Lung microvascular endothelial cell (primary cell): ENCODE measurements at places on chromosomes 6 and 20. TPM values are rescaled to one million over a fixed set of nuclear protein-coding genes. Genes with fewer than 3 reads are reported as not detected.

DNA sequence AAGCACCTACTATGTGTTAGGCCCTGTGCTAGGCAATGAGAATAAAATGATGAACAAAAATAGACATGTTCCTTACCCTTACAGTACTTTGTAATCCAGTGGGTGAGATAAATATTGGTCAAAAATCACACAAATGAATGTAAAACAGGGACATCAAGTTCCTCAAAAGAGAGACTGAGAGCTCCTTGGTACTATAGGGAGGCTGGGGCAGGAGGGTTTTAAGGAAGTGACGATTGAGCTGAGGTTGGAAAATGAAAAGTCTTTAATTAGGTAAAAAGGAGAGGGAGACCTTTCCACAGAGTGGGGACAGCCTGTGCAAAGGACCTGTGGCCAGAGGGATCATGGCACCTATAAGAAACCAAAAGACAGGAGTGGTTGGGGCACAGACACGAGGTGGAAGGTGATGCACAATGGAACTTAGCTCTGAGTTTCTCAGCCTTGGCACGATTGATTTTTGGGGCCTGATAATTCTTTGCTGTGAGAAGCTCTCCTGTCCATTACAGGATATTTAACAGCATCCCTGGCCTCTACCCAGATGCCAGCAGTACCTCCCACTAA, 140.3 kb downstream of the CEP57L1 start:
- no peak for DNase-seq

DNA sequence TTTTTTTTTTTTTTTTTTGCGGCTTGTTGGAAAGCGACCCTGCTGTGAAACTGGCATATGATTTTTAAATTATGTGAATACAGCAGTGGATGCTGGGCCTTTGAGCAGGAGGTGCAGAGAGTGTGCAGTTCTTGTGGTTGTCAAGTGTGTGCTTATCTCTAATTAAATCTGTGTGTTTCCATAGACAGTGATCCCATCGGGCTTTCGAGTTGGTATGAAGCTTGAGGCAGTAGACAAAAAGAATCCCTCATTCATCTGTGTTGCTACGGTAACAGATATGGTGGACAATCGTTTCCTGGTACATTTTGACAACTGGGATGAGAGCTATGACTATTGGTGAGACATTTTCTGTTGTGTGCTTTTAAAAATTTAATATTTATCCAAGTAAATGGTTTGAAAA, 52.4 kb downstream of the L3MBTL3 start:
- no peak for DNase-seq

Gene MARCKS
- total RNA-seq, result 187 and 258 TPM in 2 replicates

GRCh38 chr6:129146902-129147301, 264.0 kb downstream of the LAMA2 start:
- no peak for DNase-seq

GRCh38 chr20:49786196-49786595, 26.4 kb upstream of the SLC9A8 start:
- DNase-seq, result no peak

DNA sequence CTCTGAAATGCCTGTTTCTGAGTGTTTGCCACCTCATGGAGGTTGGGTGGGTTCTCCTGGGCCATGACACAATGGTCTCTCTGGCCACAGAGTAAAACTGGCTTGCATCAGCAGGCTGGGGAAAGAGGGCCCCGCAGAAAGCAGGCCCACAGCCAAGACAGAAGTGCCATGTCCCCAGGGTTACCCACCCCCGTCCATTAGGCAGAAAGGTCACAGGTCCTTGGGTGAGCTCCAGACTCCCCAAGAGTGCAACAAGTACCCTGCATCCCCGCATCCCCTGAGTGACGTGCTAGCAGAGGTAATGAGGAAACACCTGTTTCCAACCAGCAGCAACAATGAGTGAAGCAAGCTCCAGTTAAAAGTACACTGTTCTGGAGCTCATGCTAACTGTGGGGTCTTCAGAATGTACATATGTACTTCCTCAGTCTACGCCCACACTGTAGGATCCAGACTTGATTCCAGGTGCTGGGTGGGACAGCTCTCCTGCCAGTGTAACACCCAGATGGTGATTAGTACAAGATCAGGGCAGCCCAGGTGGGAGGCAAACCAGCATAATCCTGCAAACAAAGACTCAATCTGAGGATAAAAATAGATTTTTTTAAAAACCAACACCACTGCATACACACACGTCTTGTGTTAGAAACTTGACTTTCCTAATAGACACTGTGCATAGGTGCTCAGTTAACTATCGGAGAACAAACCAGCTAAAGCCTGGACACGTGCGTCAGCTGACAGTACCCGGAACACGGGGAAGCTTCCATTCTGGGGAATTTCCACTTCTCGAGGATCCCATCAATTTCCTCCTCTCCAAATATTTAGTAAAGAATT, 31.5 kb downstream of the RRBP1 start:
- peak; percentile 40 for DNase-seq

GRCh38 chr6:37524025-37524969, 24.6 kb upstream of the CCDC167 start:
- peak; percentile 39 for DNase-seq

- no peak for DNase-seq
Observed at GRCh38 chr20:3749689-3750531, 17.4 kb downstream of the HSPA12B start.

DNA sequence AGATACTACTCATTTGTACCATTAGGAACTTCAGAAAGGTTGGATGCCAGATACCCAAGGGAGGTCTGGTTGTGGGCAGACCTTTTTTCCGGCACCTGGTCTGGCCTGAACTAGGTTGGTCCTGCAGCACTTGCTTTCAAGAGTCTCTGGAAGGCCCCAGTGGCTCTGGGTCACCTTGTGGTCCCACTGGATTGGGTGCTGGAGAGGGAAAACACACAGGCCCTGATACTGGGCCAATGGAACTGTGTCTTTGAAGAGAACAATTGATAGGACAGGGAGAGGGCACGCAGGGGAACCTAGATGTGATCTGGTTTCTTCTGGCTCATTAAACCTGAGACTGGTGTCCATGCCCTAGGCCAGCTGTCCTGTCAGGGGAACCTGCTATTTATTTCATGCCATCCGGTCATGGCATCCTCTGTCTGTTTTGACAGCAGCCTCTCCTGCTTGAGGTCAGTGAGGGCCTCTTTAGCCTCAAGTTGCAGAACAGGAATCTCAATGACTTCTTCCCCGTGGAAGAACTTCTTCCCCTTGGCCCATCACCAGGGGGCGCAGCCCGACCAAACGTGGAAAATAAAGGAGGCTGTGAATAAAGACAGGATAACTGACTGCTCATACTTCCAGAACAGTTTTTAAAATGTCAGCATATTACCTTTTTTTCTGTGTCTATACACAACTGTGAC, 25.0 kb downstream of the TAF8 start:
- DNase-seq, result peak; percentile 82

Gene SLC35F1
- not detected in 2 replicates for total RNA-seq

DNA sequence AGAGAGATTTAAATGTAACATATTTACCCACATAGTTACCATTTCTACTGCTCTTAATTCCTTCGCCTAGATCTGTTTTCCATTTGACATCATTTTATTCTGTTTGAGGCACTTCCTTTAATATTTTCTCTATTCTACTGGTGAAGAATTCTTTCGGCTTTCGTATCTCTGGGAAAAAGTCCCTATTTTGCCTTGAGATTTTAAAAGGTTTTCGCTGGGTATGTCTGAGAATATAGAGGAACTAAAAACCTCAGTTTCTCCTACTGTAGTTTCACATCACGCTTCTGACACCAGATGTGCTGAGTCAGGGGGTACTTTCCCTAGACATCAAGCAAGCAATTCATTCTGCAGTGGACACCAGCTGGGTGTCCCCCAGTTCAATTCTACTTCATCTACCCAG, 61.7 kb downstream of the E2F3 start:
- DNase-seq, result no peak

Gene FKBP1C
- total RNA-seq, result 1.7 and 3.4 TPM in 2 replicates

Gene CSNK2B
- 64.1 and 67.6 TPM in 2 replicates for total RNA-seq

DNA sequence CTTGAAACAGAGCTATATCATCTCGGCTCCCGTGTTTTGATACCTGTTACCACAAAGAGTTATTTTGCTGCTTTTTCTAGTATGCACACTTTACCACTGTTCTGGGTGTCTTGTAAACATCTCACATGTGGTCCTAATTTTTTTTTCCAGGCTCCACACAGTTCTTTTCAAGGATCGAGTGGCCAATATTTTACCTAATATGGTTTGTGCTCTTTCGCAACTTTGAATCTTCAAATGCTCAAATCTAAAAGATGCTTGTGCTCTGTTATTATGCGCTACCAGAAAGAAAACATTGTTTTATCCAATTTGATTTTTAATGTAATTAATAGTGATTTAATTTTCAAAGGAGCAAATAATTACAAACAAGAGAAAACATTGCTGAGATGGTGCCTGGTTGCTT, 10.7 kb downstream of the ENPP5 start:
- no peak for DNase-seq

DNA sequence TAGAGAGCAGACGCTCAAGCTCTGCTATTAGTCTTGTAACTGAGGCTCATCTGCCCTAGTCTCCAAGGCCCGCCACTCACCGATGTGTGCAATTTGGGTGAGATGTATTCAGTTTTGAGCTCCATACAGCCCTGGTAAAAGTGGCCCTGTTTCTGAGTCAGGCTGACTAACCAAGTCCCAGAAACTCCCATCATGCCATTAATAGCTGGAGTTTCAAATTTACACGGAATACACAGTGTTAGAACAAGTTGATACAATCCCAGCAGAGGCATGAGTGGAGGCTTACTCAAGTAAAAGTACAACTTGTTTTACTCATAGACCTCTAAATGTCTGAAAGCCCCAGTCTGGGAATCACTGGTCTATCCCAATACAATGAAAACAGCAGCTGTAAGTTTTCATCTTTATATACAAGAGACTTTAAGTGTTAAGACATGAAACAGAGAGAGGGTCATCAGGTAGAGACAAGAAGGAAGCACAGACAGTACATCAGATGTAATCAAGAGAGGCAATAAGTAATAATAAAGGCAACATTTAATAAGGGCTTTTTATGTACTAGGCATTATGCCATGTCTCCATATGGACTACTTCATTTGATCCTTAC, 42.4 kb downstream of the RTN4IP1 start:
- DNase-seq, result no peak
